Progenitor cell of endocrine pancreas (in vitro differentiated cells): ENCODE measurements at places on chromosomes 1 and 21. TPM values are rescaled to one million over a fixed set of nuclear protein-coding genes. Genes with fewer than 3 reads are reported as not detected.

The KRTAP21-2 gene
- total RNA-seq: not detected in 2 replicates

The DYNLT5 gene
- total RNA-seq: 0.60 TPM in 1 of 2 replicates, not detected in the other

- peaks cover 17% of the 10 kb centered on the region for H3K4me1 ChIP-seq
- no peaks in the 10 kb centered on the region for H3K27me3 ChIP-seq
- H3K27ac ChIP-seq: no peak overlapping the region
- no peaks in the 10 kb centered on the region for H3K36me3 ChIP-seq
Measured at GRCh38 chr1:76993036-76993435, 125.8 kb downstream of the ST6GALNAC5 start.

DNA sequence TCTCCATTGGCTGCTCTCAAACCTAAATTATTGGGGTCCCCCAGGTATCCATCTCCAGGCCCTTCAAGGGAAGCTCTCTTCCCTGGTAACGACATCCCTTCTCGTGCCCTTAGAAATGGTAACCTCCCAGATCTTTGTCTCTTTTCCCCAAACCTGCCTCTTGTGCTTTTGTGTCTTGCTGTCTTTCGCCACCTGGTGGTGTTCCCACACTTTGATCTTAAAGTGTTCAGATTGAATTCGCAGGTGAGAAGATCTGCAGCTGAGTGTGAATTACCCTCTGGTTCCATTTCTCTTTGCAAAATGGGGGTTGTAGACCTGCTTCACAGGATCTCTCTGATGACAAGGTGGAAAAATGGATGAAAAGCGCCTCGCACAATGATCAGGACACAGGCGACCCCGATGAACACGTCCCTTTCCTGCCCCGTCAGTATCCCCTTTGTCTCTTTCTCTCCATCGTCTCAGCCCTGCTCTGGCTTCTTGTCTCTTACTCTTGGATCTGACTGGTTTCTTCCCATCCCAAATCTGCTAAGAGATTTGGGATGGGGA, 53.1 kb downstream of the DOP1B start:
- H3K36me3 ChIP-seq: peaks cover 27% of the 10 kb centered on the region
- no peaks in the 10 kb centered on the region for H3K27me3 ChIP-seq
- peak overlapping the region; percentile 84 for H3K27ac ChIP-seq

The IARS2 gene
- total RNA-seq: 60.7 and 64.7 TPM in 2 replicates

DNA sequence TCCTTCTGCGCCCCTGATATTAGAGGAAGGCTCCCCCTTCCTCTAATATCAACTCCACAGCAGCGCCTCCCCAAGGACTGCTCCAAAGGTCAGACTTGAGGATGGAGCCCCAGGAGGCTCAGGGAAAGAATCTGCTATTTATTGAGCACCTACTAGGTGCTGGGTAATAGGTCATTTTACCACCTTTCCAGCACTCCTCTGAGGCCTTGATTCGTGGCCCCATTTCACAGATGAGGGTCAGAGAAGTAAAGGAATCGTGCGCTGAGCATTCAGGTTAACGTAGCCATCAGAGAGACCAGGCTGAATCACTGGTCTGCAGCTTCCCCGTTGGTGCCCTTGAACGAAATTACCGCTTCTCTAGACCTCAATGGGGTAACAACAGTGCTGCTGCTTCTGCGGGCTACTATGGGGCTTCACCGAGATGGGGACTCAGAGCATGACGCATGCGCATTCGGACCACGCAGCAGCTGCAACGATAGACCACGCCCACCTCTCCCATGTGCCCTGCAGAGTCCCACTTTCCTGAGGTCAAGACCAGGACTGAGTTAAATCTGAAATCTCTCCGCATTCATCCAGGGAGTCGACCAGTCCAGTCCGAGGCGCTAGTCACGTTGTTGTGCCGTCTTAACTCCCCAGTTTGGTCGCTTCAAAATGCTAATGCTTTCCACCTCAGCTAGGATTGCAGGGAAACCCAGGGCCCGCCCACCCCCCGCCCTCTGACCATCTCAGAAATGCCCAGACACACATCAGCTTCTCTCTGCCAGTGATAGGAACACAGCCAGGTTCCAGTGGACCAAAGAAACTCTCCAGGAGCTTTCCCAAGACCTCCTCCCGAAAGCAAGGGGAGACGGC, 12.9 kb downstream of the CAMK2N1 start:
- H3K4me3 ChIP-seq: peak overlapping the region; percentile 29
- peaks cover 29% of the 10 kb centered on the region for H3K4me1 ChIP-seq
- H3K27me3 ChIP-seq: peaks cover 1% of the 10 kb centered on the region
- H3K27ac ChIP-seq: peak overlapping the region; percentile 82
- peak; percentile 63 for DNase-seq

- no peak overlapping the region for H3K4me3 ChIP-seq
- peaks cover 7% of the 10 kb centered on the region for H3K4me1 ChIP-seq
- H3K36me3 ChIP-seq: peaks cover 6% of the 10 kb centered on the region
- H3K27me3 ChIP-seq: no peaks in the 10 kb centered on the region
- H3K27ac ChIP-seq: no peak overlapping the region
Measured at GRCh38 chr1:214493126-214493796, 58.1 kb downstream of the PTPN14 start.

DNA sequence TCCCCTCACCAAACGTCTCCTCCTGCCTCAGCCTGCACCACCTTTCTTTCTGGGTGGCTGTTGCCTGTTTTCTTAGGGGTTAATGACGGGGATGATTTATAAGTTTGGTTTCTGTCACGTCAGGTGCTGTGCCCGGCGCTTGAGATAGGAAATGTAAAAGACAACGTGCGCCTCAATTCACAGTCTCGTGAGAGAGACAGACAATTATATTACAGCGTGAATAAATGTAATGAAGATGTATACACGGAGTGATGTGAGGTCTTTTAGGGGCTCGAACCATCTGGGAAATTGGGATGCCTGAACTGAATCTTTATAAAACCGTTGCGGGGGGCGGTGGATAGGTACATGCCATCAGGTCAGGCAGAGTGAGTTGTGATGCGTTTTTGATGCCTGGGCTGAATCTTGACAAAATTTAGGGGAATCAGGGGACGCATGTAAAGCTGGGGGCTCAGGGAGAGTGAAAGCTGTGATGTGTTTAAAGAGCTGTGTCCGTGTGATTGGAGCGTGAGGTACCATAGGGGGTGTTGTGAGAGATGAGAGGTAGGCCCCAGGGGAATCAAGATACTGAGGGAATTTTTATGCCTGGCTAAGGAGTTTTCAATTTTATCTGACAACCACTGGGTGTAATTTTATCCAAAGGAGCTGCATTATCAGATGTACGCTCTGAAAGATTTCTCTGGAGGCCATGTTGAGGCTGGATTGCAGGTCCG, 831 bp downstream of the TIPRL start:
- H3K4me1 ChIP-seq: peaks cover 8% of the 10 kb centered on the region
- no peak for DNase-seq
- no peak overlapping the region for H3K4me3 ChIP-seq
- no peaks in the 10 kb centered on the region for H3K36me3 ChIP-seq

DNA sequence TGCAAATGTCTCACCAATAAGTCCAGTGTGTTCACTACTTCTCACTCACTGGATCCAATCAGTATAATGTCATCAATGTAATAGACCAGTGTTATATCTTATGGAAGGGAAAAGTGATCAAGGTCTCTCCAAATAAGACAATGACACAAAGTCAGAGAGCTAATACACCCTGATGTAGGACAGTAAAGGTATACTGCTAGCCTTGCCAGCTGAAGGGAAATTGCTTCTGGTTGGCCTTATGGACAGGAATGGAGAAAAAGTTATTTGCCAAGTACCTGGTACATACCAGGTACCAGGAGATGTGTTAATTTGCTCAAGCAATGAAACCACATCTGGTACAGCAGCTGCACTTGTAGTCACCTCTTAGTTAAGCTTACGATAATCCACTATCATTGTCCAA, 141.0 kb downstream of the LTN1 start:
- peaks cover 2% of the 10 kb centered on the region for H3K4me1 ChIP-seq
- H3K27me3 ChIP-seq: no peaks in the 10 kb centered on the region
- no peak overlapping the region for H3K4me3 ChIP-seq

The EFNA4 gene
- total RNA-seq: 45.5 and 46.8 TPM in 2 replicates
